ENCODE measurements at places on chromosomes 12 and 14.
A peak's percentile ranks its signal among the peaks of the same experiment; 100 is the strongest.

- no peak for DNase-seq
Measured at GRCh38 chr14:71489742-71490141, 442.5 kb upstream of the RGS6 start.

DNA sequence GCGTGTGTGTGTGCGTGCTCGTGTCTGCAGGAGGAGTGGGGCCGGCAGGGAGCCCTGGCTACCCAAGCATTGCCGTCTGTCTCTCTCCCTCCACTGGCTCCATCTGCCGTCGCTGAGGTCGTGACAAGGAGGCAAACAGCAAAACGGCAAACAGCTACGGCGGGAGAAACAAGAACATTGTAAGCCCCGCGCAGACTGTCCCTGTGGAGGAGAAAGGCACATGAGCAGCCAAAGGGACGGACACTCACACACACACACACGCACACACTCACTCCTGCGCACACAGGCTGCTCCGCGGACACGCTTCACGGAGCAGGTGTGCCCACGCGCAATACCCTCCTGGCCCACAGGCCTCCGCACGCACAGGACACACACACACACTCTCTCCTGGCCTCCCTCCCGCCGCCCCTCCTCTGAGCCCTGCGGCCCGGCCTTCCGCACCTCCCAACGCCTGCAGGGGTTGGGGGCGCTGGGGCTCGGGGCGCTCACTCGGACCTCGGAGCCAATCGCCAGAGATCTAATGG is 905 bp downstream of the CISTR start:
- DNase-seq: no peak

GRCh38 chr14:51093371-51094281 is 1.3 kb downstream of the TRIM9 start:
- DNase-seq: peak; percentile 58

- no peak for DNase-seq
Measured at GRCh38 chr14:34671716-34672115, 41.8 kb upstream of the SNX6 start.

DNA sequence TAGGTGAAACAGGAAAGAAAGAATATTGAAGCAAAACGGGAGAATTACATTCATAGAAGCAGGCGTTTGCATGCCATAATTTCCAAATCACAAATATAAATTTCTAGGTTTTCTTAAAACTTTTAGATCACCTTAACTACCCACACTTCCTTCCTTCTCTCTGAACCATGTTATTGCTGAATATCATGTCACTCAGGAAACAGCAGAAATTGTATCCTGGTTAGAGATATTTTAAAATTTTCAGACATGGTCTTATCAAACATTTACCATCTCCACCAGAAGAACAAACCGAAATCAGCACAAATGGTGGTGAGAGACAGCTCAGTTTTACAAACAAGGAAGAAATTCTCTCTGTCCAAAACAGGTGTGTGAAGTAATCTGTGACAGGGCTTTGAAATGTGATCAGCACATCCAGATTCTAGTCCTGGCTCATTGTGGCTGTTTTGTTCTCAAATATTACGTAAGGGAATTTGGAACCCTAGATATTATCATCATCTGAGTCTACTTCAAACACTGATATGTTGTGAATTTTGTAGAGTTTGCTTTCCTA is 16.3 kb downstream of the TESPA1 start:
- no peak for DNase-seq

DNA sequence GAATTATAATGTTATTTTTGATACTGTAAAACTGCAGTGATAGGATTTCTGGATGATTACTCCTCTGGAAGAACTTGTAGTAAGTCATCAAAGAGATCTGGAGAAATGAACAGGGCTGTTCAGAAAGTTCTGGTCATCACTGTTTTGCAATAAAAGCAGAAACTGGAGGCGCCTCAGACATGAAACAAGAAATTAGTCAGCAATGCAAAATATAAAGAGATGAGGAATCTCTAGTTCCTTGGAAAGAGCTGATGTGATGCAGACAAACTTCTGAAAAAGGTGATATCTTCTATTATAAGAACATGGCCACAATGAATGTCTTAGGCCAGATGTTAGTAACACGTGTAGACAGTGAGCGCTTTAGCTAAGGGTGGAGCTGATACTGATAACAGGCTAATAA is 9.5 kb downstream of the ACIN1 start:
- DNase-seq: no peak

- no peak for DNase-seq
Measured at GRCh38 chr12:29155079-29155478, 6.0 kb downstream of the FAR2 start.

DNA sequence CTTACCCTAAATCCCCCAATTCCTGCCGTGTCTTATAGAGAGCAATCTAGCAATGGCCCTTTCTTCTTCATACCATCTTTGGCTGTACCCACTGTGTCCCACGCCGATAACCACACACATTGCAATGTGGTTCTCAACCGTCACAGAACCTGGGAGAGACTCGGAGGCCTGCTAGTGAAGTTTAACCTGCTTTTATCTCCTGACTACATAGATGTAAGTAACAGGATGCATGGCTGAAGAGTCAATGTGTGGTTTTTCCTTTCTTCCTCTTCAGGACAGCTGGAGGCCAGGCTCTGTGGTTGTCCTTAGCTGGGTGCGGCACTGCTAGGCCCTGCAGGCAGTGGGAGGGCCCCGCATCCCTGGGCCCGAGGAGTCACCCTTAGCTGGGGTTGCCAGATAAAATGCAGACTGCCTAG is 51.3 kb downstream of the ZNF664 start:
- no peak for DNase-seq

DNA sequence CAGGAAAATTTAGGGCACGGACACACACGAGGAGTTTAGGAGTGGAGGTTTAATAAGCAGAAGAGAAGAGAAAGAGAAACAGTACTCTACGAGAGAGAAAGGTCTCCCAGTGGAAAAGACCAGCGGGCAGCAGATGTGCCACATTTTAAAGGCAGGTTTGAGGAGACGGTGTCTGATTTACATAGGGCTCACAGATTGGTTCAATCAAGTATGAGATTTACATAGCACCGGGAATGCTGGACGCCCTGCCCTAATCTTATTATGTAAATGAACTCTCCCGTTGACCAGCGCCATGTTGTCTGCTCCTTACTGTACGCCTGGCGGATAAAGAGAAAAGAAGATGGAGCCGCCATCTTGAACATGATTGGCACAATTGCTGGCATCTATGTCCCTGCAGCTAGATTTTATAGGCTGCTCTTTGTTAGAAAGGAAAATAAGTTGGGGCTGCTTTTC is 17.9 kb downstream of the NFKBIA start:
- peak; percentile 89 for DNase-seq

DNA sequence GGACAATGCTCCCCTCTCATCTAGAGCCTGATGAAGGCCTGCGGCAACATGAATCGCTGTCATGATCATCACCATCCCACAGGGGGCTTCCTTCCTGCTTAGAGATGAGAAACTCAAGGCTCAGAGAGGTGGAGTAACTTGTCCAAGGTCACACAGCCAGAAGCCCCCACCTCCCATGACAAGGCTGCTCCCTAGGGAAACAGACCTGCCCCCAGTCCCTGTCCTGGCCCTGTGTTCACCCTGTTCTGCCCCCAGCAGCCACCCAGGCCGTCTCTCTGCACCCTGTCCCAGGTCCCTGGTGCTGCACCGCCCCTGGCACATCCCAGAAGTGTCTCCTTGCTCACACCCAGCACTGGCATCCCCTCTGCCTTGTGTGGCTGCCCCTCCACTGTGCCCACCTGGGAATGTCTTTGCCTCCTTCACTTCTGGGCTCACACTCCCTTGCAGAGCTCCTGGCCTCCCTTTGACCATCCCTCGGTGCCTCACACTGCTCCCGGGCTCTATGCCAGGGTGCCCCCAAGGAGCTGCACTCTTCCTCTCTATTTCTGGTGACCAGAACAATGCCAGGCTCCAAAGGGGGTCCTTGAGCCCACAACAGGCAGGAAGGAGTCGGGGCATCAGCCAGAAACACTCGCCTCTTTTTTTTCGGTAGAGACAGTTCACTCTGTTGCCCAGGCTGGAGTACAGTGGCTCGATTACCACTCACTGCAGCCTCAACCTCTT is 70.5 kb downstream of the BCL11B start:
- no peak for DNase-seq

DNA sequence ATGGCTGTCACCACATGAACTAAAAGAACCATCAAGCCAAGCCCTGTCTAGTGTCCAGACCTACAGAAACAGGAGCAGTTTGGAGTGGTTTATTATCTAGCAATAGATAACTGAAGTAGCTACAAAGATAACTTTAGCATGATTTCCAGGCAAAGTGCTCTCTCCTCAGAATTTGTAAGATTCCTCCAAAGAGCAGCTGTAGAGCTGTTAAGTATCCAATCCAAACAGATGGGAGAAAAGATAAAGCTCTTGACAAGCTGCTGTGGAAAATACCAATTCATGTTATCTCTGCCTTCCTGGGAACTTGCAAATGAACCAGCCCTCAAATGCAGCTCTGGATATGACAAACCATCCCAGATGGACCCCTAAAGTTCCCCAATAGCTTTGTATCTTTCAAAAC is 78.9 kb upstream of the RESF1 start:
- no peak for DNase-seq

- no peak for DNase-seq
Measured at GRCh38 chr14:100731011-100731670, 4.4 kb downstream of the DLK1 start.

DNA sequence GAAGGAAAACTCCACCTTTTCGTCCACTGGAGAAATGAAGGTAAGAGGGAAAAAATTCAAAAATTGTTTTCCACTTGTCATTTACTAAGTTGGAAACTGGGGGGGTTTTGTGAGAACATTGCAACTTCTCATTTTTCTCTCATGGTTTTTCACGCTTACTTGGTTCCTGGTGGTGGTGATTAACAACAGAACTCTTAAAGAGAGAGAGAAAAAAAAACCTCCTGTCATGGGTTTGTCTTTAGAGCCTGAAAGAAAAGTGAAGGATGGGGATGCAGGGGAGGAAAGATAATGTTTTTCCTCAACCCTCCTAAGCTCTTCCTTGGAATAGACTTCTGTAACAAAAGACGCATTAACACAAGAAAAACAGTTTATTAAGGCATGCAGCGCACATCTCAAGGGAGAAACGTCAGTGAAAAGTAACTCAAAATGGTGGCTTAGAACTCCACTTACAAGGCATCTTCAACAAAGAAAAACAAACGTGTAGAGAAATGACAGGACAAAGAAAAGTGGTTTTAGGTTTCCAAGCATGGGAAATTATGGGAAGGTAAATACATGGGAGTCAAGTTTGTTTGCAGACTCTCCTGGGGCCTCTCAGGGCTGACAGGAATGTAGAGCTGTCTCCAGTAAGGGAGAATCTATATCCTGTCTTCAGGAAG is 81.9 kb upstream of the ATF7IP start:
- DNase-seq: peak; percentile 71

GRCh38 chr14:94054401-94054800 is 26.6 kb downstream of the DDX24 start:
- DNase-seq: no peak

DNA sequence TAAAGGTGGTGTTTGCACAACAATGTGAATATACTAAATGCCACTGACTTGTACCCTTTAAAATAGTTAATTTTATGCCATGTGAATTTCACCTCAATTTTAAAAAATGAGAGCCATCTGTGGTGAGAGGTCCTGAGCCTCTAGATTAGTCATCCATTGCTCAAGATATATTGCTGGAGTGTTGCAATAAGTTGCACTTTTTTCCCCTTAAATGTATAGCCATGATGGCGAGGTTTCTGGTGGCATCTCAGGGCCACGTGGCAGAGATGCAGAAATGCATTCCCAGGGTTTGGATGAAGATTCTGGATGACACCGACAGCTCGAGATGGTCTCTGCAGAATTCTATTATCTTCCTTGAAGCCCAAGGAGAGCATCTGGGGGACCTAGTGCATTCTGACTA is 153.7 kb downstream of the AACS start:
- DNase-seq: no peak

- no peak for DNase-seq
Measured at GRCh38 chr12:113929312-113929989, 36.7 kb downstream of the RBM19 start.

DNA sequence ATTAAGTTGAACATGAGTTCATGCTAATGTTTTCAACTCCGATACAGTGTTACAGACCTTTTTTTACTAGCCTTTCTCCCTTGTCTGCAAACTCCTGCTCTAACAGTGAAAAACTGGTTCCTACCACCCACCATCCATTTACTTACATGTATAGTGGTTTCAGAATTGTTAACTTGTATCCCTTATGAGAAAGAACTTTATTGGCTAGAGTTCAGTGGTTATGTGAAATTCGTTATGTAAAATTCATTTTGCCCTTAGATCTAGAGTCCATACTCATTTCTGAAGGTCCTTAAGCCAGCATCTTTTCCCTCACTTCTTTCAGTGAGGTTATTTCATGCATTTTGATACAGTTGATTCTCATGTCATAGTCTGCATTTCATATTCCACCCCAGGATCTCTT is 51.0 kb downstream of the PRKCH start:
- no peak for DNase-seq

GRCh38 chr14:65069874-65070413 is 32.4 kb downstream of the MAX start:
- no peak for DNase-seq

DNA sequence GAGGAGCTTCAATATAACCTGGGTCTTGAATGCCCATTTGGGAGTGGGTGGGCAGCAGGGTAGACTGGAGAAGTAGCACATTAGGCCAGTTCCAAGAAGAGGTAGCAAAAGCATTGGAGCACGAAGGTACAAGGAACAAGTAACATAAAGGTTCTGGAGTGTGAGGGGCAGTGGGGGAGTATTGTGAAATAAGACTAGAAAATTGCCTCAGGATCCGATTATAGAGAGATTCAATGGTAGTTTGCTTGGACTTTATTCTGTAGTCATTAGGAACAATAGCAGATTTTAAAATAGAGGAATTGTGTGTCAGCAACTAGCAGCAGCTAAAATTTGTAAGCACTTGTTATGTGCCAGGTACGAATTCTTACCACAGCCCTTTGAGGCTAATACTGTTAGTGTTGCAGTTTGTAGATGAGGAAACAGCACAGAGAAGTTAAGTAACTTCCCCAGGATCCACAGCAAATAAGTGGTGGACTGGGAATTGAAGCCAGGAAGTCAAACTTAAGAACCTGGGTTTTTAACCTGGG is 61.8 kb downstream of the PPFIBP1 start:
- no peak for DNase-seq

DNA sequence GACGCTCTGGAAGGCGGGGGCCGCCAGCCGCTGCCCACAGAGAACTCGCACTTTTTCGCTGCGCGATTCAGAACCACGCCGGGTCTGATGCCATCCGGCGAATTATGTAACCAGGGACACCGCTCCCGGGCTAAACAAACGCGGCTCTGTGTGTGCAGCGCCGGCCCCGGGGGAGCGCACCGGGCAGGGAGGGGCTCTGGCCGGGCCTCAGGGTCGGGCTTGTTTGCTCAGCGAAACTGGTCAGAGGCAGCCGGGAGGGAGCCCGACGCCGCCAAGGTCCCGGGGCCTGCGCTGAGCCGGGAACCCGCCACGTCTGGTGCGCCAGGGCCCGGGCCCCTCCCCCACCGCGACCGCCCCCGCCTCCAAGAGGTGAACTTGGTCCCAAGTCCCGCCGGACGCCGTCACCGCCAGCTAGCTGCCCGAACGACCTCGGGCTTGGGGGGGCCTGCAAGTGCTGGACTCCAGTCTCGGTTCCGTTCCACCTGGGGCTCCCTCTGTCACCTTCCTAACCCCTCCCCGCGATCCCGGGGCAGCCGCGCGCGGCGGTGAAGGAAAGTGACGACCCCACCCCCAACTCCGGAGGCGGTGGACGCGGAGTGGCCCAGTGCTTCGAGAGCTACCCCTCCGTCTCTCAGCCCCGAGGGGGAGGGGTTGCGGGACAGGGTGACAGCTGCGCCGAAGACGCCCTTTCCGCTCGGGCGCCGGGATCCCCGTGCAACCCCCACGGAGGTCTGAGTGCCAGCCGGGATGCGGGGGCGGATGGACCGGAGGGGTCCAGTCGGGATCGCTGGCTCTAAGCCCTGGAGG is 848 bp downstream of the CTDSP2 start:
- DNase-seq: no peak
